Stimulated activated CD8-positive, alpha-beta memory T cell treated with anti-CD3 and anti-CD28 coated beads, Interleukin-12 subunit alpha, Interleukin-12 subunit beta, amount 100 ng/mL, for 4 hours (primary cell): ENCODE measurements at places on chromosomes 12 and 14.

- no peak for DNase-seq
These were observed 17.9 kb upstream of the SOS2 start for GRCh38 chr14:50249136-50249775.

DNA sequence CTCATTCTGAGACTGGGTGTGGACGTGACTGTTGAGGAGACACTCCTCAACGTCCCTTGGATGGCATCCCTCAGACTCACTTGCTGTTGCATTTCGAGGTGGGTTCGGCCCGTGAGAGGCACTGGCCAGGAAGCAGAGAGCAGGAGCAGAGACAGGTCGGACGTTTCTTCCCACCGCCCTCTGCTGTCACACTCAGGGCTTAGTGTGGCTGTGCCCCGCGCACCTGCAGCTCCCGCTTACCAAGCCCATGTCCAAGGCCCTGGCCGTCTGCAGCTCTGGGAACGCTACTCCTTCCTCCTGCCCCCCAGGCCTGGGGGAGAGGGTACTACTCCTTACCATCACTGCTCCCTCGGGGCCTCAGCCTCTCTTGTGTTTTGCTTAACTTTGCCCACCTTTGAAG, 29.8 kb upstream of the PIWIL1 start:
- DNase-seq, result no peak

GRCh38 chr14:100031506-100032281, 33.5 kb upstream of the EVL start:
- DNase-seq, result no peak

DNA sequence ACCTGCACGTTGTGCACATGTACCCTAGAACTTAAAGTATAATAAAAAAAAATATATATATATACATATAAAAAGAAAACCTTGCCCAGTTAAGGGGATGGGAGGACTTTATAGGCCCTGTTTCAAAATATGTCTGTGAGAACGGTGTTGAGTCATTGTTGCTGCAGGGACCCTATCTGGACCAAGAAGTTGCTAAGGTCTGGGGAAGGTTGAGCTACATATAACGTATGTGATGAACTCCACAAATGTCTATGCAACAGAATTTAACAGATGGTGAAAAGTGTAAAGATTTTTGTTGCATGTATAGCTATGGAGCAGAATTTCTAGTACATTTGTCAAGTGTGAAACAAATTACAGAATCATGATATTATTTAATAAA, 59.7 kb downstream of the TBC1D30 start:
- DNase-seq, result no peak

GRCh38 chr12:954741-955140, 5.2 kb upstream of the RAD52 start:
- DNase-seq, result no peak

DNA sequence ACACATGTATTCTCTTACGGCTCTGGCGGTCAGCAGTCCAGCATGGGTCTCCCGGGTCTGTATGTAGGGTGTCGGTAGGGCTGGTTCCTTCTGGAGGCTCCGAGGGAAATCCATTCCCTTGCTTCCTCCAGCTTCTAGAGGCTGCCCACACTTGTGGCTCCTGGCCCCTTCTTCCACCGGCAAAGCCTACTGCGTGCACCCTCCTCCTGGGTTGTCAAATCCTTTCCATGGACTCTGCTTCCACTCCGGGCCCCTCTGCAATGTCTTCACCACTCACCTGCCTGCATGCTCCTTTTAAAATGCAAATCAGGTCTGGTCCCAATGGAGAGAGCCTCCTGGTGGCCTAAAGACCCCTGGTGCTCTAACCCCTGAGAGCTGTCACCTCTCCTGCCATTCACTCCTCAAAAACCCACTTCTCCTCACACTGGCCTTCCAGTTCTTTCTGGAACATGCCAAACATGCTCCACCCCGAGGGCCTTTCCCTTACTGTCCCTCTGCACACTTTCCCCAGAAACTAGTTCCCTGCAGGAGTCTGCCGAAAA, 108.5 kb downstream of the DICER1 start:
- DNase-seq, result no peak

- no peak for DNase-seq
These were observed 12.0 kb upstream of the LGMN start for GRCh38 chr14:92760524-92760805.

DNA sequence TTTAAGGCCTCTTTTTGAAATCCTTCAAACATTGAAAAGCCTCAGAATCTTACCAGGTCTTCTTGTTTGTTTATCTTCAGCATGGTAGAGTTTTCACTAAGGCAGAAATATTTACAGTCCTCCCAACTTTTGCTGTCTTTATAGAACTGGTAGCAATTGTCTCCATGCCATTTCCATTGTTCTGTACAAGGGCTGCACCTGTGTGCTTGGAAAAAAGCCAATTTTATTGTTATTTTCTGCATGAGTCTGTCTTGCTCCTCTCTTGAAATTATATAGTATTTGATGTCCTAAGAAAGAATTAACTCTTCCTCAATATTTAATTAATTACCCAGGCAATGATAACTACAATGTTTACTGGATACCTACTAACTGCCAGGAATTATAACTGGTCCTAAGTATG, 23.3 kb downstream of the CLEC1A start:
- no peak for DNase-seq

DNA sequence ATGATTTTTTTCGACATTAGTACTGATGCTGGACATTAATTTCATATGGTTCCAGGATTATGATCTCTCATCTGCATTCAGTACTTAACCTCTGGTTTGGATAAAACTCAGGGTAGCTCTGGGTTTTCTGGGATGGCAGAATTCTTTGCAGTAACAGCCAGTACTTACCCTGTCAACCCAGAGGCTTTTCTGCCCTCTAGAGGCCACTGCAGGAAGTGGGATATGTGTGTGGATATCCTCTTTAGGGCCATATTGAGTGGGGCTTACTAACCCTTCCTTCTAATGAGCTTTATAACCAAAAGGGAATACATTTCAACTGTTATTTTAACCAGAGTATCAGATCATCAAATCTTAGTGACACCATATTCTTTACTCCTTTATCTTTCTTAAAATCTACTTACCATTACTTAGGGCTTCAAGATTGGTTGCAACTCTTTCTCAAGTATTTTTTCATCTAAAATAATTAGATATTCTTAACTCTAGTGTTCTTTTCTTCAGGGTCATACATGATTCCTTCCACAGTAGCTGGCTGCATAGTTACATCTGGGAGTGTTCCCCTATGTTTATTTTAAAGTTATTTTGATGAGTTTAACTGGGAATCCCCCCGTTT, 488.0 kb upstream of the STXBP6 start:
- DNase-seq, result no peak

GRCh38 chr14:77119851-77120250, 21.7 kb downstream of the ZDHHC22 start:
- no peak for DNase-seq

- DNase-seq, result no peak
These were observed 6.8 kb downstream of the ALDH1L2 start for GRCh38 chr12:105077435-105077834.

GRCh38 chr14:103329401-103330347, 4.4 kb upstream of the EIF5 start:
- no peak for DNase-seq

DNA sequence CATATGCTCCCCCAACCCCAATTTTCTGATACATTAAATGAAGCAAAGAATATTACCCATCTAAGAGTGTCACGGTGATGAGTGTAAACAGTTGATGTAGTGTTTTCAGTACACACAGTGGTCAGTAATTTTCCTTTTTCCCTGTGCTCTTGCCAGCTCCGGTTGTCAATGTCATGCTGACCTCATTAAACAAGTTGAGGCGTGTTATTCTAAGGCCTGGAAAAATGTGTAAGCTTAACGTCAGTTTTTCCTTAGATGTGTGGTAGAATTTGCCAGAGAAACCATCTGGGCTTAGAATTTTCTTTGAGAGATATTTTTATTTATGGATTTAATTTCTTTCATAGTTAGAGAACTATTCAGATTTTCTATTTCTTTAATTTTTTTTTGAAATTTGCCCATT, 11.7 kb upstream of the SERPINA6 start:
- DNase-seq, result no peak

GRCh38 chr14:34605461-34605860, 24.5 kb downstream of the SNX6 start:
- no peak for DNase-seq

DNA sequence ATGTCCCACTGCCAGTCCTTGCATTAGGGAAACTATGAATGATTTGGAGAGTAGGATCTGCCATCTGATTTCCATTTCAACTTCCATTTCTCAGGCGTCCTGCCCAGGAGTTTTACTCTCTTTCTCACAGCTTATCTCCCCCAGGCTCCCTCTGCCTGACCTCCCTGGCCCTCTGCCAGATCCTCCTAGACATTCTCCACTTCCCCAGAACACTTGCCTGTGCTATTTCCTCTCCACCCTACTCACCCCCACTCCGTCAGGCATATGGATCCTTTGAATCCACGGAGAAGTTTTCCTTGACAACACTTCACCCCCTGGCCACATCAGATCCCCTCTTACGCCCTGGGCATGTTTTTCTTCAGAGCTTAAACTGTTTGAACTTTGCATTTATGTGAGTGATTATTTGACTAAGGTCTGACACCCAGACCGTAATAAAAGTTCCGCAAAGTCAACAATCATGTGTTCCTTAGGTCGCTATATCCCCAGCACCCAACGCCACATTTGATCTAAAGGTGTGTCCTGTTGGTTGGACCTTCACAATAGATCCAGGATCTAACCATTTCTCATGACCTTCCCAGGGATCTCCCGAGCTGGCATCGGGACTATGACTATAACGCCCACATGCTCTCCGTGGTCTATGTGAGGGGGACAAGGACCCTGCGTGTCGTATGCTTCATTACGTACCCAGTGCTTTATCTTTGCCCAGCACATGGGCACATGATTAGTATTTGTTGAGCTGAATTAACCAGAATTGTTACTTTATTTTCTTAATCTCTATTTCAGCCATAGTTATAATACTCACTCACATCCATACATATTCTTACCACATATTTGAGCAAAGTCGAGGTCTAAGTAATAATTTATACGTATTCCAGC, 255.8 kb upstream of the FOXN3 start:
- DNase-seq, result no peak

GRCh38 chr14:31770271-31770670, 209.1 kb downstream of the NUBPL start:
- DNase-seq, result no peak

- DNase-seq, result no peak
These were observed 1590.5 kb upstream of the TMEM132C start for GRCh38 chr12:126676434-126676833.

DNA sequence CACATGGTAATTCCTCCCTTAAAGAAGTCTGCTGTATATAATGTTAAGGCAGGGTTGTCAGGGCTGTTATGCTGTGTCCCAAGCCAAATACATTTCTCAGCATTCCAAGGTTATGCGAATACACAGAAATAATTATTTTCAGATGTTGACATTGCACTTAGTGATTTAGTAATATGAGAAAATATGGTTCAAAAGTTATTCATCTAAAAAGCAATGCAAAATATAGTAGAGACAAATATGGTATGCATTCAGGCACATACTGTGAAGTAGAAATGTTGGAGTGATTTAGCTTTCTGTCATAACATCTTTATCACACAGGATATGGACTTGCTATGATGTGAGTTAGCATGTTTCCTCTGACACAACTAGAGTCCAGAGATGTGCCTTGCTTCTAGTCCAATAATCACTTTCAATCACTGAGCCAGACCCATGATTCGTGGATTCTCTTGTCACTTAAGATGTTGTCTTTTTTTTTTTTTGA, 70.0 kb downstream of the PDE3A start:
- DNase-seq, result no peak

- no peak for DNase-seq
These were observed 8.6 kb downstream of the BCL2L14 start for GRCh38 chr12:12079291-12079690.

DNA sequence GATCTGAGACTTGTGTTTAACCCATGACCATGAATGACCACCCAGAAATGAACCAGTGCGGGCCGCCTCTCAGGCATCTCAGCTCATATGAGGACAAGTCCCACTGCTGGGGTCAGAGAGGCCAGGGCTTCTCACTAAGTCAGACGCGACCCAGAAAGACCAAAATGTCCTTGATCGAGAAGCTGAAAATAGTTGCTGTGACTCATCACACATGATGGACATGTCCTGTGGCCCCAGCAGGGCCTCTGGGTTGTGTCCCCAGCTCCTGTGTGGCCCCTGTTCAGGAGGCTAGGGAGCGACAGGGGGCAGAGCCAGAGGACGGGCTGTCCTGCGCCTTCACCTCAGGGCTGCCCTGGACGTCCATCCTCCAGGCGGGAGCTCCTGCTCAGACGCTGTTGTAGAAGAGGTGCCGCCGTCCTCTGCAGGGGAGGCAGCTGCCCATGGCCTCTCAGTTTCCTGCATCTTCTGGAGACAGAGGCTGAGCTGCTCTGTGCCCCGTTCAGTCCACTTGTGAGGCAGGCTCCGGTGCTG, 29.0 kb upstream of the FAM181A start:
- DNase-seq, result no peak

DNA sequence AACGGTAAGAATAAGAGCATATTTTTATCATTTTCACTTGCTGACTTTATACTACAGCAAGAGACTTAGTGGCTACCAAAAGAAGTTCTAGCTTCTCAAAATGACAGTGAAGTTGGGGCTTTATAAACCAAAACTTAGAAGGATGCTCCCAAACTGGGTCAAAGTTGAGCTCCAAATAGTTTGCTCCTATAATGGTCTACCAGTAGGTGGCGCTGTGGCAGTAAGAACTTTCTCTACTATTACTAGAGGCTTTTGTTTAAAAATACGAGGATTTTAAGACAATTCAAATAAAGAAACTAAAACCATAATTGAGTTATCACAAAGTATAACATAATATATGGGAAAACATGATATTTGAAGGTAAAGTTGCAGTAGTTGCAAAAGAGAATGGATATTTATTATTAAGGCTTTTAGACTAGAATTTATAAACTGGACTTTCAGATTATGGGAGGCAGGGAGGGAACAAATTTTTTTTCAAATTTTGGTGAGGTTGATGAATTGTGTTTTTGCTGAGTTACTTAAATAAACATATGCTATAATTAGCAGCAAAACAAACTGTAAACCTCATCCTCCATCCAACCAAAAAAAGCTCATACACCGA, 75.0 kb downstream of the TGFB3 start:
- DNase-seq, result peak; percentile 7

DNA sequence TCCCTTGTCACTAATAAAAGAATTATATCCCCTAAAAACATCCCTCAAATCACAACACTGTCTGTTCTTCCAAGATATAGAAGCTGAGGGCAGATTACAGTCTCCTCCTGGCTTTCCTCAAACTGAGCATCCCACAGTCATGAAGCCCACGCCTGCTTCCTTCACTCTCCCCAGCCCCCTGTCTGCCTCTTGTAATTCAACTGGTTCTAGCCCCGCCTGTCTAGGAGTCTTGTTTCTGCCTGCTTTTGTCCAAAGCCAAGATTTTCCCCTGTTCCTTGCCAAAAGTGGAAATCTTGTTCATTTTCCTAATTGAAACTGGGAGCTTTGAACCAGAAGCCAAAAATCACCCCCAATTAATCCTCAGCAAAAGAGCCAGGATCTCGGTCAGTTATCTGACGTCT, 35.9 kb upstream of the PWP1 start:
- DNase-seq, result no peak
